Aorta (tissue), 5 donors: ENCODE measurements at places on chromosomes 4 and X.

DNA sequence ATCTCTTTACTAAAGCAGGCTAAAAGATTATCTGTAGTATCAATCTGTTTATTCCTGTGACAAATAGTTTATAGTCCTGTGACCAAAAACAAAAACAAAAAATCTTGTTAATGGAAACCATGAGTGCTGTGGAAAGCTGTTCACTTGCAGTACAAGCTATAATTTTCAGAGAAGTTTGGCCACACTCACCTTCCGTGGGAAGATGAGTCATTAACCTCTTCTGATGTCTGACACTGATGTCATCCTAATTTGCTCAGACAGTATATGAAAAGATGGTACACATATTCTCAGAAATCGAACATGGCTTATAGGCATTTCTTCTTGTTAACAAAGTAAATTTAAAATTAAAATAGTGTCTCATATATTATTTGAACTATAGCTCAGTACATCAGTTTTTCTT lies 19.9 kb upstream of the ENPP6 start:
- no peak overlapping the region for H3K4me3 ChIP-seq
- H3K27ac ChIP-seq = no peak overlapping the region
- H3K4me1 ChIP-seq = no peaks in the 10 kb centered on the region
- H3K36me3 ChIP-seq = no peaks in the 10 kb centered on the region

- DNase-seq = no peak
- no peaks in the 10 kb centered on the region for H3K36me3 ChIP-seq
- H3K4me1 ChIP-seq = peaks cover 3% of the 10 kb centered on the region
- no peaks in the 10 kb centered on the region for H3K27me3 ChIP-seq
Observed at GRCh38 chr4:85492336-85492735, 17.4 kb downstream of the ARHGAP24 start.

DNA sequence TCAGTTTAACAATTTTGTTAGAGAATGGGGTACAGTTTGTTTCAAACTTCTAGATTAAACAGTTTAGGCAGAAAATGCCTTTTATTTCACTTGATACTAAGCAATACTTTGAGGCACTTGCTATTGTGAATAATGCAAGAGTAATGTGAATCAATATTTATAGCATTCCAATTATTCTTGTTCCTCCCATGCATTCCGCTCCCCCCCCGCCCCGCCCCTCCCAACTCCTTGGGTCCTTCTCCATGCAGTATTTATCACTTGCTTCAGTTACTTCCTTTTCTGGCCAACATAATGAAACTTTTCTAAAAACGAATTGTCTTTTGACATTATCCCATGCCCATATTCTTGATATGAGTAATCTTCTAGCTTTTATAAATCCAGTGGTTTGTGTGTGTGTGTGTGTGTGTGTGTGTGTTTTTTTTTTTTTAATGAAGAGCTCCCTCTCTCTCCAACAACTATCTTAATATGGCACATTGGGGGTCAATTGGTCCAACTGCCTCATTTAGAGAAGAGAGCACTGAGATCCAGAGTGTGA lies 1.6 kb downstream of the BANK1 start:
- H3K4me3 ChIP-seq = no peak overlapping the region
- H3K4me1 ChIP-seq = no peaks in the 10 kb centered on the region
- no peaks in the 10 kb centered on the region for H3K36me3 ChIP-seq
- no peak for DNase-seq
- H3K27ac ChIP-seq = no peak overlapping the region
- H3K27me3 ChIP-seq = no peaks in the 10 kb centered on the region

DNA sequence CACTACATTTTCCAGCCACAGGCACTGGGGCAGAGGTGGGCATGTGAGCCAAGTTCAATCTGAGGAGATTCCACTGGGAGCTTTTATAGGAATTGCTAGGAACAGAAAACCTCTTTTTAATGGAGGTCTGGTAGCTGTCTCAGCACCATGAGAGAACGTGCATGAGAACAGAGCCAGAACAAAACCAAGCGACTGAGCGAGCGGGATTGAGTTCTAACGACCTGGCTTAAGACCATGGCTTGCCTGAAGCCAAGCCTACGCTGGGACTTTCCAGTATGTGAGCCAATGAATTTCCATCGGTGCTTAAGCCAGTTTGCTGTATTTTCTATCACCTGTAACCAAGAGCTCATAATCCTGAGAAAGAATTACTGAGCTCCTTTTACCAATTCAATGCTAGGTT lies 183.7 kb downstream of the NR3C2 start:
- H3K4me1 ChIP-seq = no peaks in the 10 kb centered on the region
- no peaks in the 10 kb centered on the region for H3K36me3 ChIP-seq
- no peak for DNase-seq
- H3K27me3 ChIP-seq = no peaks in the 10 kb centered on the region
- no peak overlapping the region for H3K27ac ChIP-seq
- no peak overlapping the region for H3K4me3 ChIP-seq

DNA sequence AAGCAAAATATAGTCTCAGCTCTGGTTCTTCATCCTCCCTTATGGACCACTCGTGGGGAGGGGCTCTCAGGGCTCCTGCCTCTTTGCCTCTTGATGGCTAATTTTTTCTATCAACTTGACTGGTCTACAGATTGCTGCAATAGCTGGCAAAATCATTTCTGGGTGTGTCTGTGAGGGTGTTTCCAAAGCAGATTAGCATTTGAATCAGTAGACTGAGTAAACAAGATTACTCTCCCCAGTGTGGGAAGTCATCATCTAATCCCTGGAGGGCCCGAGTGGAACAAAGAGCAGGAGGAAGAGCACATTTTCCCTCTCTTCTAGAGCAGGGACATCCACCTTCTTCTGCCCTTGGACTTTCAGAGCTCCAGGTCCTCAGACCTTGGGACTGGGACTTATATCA lies 153.5 kb downstream of the STK32B start:
- DNase-seq = no peak
- H3K36me3 ChIP-seq = no peaks in the 10 kb centered on the region
- no peak overlapping the region for H3K4me3 ChIP-seq
- H3K27ac ChIP-seq = no peak overlapping the region

DNA sequence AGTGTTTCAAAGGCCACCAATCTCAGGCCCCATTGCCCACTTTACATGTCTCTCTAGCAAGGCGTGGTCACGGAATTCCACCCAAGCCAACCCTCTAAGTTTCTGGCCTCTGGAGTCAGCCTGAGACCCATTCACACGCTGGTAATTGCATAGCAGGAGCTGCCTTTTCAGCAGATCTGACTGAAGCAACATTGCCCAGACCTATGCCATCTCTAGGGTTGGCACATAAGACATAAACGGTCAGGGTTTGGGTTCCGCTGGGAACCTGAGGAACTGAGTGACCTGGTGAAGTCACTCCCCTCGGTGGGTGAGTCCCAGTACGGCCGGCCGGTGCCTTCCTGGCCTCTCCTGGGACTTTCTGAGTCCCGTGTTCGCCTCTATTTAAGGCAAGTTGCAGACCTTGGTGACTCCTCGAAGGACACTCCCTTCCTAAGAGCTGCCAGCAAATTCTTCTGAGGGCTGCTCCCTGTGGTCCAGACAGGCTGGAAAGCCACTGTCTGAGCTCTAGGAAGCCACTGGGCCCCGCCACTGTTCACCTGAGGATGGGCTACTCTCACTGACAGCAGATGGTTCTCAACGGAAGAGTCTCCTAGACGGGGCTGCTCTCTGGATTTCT lies 15.9 kb downstream of the CTAG1A start:
- no peak overlapping the region for H3K27ac ChIP-seq
- H3K4me1 ChIP-seq = no peaks in the 10 kb centered on the region
- no peak for DNase-seq
- no peak overlapping the region for H3K4me3 ChIP-seq
- no peaks in the 10 kb centered on the region for H3K36me3 ChIP-seq
- no peaks in the 10 kb centered on the region for H3K27me3 ChIP-seq
